ENCODE measurements at places on chromosomes 2 and 18.
A peak's percentile ranks its signal among the peaks of the same experiment; 100 is the strongest.

GRCh38 chr2:204665207-204665606 lies 119.9 kb downstream of the PARD3B start:
- no peak for DNase-seq

GRCh38 chr2:234632527-234633391 lies 135.9 kb upstream of the ARL4C start:
- no peak for DNase-seq

DNA sequence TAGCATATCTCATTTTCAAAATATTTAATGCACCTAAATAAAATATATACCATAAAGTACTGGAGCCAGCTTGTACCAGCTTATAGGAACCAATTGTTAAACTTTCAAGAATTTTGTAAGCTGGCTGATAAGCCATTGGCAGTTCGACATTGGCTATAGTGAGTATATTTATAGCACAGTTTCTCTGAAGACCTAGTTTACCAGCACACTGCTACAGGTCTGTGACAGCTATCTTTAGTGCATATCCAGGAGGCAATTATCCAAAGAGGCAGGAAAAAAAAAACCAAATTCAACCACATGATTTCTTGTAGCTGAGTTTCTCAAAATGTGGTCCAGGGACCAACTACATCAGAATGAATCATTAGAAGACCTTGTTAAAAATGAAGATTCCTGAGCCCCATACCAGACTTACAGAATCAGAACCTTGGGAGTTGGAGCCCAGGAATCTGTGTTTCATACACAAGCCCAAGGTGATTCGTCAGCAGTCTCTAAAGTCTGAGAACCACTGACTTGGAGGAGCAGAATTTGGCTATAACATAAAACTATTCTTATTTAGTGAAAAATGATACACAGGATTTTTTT lies 279.0 kb upstream of the NRP2 start:
- DNase-seq: no peak

GRCh38 chr2:24824071-24824588 lies 30.9 kb downstream of the CENPO start:
- DNase-seq: no peak

- no peak for DNase-seq
Measured at GRCh38 chr2:172734711-172735581, 699 bp upstream of the RAPGEF4 start.

GRCh38 chr2:239549711-239550255 lies 149.0 kb upstream of the HDAC4 start:
- no peak for DNase-seq

DNA sequence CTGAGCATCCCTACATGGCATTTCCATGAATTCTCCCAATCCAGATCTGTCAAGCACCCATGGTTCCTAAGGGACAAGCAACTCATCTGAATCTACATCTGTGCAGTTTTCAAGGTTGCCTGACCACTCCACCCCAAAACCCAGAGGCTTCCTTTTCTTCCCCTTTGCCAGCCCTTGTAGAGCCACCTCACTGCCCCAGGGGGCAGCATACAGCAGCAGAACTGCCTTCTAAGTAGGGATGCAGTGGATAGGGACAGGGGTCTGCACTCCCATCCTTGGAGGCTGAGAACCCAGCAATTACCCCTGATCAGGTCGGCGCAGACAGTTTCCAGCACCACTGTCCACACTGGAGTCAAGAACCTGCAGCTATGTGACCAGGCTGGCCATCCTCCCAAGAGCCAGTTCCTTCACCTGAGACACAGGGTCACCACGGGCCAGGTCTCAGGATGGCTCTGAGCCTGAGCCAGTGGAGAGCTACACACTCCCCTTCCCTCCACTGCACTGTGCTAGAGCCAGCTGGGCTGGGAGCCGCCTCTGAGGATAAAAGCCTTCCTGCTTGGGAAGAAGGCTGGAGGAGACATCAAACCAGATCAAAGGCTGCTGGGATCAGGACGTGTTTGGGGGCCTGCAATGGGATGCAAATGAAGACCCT lies 283.1 kb downstream of the CELF4 start:
- DNase-seq: no peak

DNA sequence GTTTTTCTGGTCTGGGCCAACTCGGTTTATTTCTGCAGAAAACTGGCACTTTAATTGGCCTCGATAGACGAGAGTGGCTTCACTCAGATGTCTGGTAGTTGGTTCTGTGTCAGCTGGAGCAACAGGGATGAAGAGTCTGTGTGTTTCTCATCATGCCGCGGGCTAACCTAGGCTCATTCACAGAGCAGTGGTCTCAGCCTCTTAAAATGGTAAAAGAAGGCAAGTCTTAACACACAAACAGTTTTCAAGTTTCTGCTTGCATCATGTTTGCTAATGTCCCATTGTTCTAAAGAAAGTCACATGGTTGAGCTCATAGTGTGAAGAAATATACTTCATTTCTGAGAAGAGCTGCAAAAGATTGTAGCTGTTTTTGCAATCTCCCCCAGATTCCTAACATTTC lies 37.5 kb upstream of the ANXA4 start:
- no peak for DNase-seq

- peak; percentile 64 for DNase-seq
Measured at GRCh38 chr2:241858206-241859016, at the start of gene PDCD1. PDCD1 (minus strand) TSS chr2:241858894; CDS start chr2:241858838, 56 bp downstream.

DNA sequence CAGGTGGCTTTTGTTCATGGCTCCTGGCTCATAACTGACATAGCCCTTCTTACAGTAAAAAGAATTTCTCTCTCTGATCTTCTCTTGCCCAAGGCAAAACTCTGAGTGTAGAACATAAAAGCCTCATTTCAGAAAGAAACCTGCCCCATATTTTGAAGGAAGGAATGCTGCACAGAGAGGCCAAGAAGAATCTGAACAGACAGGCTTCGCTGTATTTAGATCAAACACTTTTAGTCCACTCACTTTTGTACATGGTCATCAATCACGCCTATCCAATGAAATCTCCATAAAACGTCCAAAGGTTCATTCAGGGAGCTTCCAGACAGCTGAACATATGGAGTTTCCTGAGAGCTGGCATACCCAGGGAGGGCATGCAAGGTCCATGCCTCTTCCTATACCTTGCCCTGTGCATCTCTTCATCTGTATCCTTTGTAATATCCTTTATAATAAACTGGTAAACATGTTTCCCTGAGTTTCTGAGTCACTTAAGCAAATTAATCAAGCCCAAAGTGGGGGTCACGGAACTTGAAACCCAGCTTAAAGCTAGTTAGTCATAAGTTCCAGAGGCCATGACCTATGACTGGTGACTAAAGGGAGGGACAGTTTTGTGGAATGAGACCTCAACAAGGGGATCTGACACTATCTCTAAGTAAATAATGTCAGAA lies 62.5 kb upstream of the TMEM247 start:
- no peak for DNase-seq
